ENCODE measurements at places on chromosomes 6 and 20.

- DNase-seq, result no peak
These were observed 322.1 kb downstream of the RNGTT start for GRCh38 chr6:88641178-88641903.

DNA sequence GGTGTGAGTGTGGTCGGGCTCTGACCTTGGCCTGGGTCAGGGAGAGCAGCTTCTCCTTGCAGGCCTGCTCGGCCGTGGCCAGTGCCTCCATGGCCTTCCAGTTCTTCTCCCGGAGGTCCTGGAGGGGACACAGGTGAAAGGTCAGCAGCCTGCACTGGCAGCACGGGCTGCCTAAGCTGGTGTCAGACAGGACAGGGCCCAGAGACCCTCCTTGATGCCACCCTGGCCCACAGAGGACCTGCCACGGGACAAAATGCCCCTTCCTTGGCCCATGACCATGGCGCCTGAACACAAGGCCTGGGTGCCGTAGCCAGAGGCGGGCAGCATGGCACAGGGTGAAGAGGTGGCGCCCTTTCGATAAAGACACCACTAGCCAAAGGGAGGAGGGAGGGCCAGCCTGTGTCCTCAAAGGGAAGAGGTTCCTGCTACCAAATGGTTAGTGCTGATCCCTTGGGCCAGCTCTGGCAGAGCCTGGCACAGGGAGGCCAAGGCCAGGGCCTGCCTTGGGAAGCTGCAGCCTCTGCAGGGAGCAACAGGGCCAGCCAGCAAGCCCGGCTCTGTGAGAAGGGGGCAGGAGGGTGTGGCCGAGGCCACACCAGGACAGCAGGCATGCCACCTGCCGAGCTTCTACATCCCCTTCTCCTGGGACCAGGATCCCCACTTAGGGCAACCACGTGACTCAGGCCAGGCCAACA, 54.8 kb downstream of the DSTN start:
- no peak for DNase-seq

GRCh38 chr6:130846501-130846900, 19.3 kb downstream of the SMLR1 start:
- no peak for DNase-seq

GRCh38 chr6:37451441-37452193, 18.6 kb downstream of the CMTR1 start:
- DNase-seq, result no peak

DNA sequence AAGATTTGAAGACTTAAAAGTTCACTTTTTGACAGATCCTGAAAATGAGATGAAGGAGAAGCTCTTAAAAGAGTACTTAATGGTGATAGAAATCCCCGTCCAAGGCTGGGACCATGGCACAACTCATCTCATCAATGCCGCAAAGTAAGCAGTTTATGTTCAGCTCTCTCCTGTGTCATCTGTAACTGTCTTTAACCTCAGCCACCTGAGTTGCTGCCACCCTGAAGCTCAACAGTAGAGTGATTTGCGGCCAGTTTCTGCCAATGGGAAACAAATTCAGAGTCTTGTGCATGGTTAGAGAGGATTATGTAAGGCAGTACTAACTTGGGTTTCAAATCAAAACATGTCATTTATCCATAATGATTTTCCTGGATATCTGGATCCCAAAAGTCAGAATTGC, 10.1 kb downstream of the TNFAIP3 start:
- peak; percentile 33 for DNase-seq

DNA sequence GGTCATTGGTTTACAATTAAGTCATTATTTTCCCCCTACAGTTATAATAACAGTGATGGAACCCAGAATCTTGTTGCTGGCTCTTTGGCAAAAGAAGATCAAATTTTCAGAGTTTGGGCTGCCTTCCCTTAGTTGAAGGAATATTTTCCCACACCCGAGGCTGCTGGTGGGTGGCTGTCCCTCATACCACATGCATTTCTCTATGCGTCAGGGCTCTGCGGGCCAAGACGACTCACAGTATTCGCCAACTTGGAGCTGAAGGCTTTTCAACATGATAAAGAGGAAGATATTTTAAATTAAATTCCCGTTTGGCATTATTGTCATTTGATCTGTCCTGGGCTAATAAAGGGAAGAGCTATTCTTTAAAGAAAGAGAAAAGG, 102.2 kb upstream of the SASH1 start:
- DNase-seq, result no peak

DNA sequence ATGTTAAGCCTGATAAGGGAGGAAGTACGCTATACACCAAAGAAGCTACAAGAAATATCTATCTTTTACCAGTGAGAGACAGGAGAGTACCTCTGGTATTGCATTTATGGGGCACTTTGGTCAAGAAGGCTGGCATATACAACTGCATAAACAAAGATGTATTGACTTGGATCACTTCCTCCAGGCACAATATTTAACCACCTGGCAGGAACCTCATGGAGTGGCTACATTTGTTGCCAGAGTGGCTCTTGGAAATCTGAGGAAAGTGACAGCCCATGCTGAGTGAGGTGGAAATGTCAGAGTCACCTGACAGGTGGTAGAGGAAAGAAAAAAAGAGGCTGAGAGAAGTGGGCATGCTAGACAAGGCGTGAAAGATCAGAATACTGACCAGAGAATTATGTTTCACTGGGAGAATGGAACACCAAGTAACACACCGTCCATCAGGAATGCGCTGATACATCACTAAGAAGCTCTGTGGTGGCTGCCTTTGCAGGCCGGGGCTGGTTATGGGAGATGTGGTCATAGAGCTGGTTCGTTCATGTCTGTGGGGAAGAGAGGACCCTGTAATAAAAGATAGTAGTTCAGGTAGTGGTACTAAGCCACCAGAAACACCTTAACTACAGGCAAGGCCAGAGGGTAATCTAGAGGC, 61.4 kb upstream of the UFL1 start:
- DNase-seq, result no peak

DNA sequence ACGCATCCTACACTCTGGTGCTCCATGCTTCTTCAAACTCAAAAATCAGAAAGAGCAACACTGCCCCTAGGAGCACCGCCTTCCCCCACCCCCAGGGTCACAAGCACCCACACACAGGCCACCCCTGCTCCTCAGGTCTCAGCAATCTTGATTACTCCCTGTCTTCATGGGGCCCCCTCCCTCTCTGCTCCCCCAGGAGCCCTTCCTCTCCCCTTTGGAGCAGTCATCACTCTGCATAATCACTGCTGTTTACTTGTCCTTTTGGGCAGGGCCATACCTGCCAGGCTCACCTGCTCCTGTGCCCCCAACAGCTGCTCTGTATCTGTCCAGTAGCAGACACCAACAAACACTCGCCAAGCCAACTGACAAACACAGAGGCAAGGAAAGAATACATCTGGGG, 7.6 kb upstream of the SYNDIG1 start:
- DNase-seq, result no peak

Data from CD4-positive, alpha-beta T cell treated with Interferon alpha-2 for 1 hour (primary cell).